Islet precursor cell (in vitro differentiated cells): ENCODE measurements at places on chromosomes 13 and 19.

- peak; percentile 69 for DNase-seq
These were observed 709 bp downstream of the N4BP2L1 start for GRCh38 chr13:32426990-32427851.

GRCh38 chr19:36030264-36031148, 2.2 kb downstream of the CLIP3 start:
- no peak for DNase-seq

DNA sequence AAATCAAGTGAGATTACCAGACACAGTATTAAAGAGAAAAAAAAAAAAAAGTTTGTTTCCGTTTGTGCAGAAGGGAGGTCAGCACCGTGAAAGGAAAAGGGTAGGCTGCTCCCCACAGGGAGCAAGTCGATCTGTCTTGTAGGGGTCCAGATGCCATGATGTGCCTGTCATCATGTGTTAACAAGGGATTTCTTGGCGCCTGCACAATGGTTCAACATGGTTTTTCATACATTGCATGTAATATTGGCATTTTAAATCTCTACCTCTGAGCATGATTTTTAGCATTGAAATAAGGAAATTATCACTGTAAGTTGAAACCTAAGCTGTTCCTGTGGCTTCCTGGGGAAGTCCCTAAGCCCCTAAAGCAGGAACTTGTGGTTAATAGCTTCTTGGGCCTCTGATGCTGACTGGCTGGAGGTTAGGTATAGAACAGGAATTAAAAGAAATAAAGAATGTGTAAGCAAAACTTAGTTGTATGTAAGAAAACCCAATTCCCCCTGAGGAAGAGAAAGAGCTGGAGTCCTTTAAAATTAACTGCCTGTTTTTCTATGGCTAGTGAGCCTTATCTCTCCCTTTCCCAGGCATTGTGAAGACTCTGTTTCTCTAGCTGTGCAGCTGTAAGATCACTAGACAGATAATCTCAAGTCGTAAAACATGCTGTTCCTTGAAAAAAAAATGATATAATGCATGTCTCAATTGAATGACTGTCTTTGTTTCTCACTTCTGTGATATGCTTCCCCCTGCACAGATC, 7.4 kb upstream of the FCGBP start:
- DNase-seq: no peak

GRCh38 chr13:74047931-74048600, 86.1 kb downstream of the KLF12 start:
- DNase-seq: peak; percentile 79

DNA sequence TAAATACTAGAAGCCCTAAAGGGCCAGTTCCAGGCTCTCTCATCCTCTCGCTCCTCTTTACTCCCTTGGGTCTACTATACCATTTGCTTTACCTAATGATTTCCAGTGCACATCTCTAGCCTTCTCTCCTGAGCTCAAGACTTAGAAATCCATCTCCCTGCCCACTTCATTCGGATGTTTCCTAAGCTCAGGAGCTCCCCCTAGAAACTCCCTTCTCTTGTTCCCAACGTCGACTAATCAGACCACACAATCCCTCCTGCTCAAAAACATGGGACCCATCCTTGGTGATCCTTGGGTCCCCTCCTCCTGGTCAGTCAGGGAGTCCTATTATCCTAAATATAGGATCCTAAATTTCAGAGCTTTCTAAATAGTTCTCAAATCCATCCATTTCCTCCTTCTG, 21.1 kb upstream of the STK24 start:
- DNase-seq: no peak

DNA sequence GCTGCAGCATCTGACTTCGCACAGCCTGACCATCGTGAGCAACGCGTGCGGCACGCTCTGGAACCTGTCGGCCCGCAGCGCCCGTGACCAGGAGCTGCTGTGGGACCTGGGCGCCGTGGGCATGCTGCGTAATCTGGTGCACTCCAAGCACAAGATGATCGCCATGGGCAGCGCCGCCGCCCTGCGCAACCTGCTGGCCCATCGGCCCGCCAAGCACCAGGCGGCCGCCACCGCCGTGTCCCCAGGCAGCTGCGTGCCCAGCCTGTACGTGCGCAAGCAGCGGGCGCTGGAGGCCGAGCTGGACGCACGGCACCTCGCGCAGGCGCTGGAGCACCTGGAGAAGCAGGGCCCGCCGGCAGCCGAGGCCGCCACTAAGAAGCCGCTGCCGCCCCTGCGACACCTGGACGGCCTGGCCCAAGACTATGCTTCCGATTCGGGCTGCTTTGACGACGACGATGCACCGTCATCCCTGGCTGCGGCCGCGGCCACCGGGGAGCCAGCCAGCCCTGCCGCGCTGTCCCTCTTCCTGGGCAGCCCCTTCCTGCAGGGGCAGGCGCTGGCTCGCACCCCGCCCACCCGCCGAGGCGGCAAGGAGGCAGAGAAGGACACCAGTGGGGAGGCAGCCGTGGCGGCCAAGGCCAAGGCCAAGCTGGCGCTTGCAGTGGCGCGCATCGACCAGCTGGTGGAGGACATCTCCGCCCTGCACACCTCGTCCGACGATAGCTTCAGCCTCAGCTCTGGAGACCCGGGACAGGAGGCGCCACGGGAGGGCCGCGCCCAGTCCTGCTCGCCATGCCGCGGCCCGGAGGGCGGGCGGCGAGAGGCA, 13.6 kb downstream of the C19orf25 start:
- DNase-seq: peak; percentile 85

DNA sequence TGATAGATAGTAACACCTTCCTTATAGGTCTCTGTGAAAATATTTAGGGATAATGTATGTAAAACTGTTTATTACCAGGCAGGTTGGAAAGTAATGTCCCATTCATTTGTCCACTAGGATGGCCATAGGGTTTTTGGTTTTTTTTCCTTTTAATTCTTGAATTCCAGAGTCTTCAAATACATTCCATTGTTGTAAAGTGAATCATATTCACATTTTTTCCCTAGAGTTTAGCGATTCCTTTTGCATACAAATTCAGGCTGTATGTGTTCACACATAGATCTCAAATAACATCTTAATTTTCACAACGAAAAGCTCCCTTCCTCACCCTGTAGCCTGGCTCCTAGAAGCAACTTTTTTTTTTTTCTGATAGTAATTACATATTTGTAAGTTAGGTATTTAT, 1.8 kb upstream of the ZNF557 start:
- no peak for DNase-seq

- no peak for DNase-seq
These were observed 70.1 kb downstream of the CAB39L start for GRCh38 chr13:49373716-49374115.

- no peak for DNase-seq
These were observed 5.0 kb downstream of the ZNF44 start for GRCh38 chr19:12289790-12290065.

DNA sequence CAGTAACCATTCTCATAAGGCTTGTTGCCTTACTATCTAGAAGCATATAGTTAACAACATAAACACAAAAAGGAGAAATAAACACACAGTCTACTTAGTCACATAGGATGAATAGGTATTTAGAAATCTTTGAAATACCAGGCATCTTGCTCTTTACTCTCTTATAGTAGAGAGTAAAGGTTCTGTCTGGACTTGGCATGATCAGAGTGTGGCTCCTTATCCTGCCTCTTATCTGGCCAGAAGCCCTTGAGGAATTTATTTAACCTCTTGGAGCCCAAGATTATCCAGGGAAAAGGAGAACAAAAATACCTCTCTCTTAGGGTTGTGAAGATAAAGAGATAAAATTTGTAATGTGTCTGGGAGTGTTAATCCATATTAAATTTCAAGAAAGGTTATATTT, 100.2 kb upstream of the MBNL2 start:
- DNase-seq: no peak

- no peak for DNase-seq
These were observed 7.0 kb downstream of the ABHD8 start for GRCh38 chr19:17296273-17296672.

DNA sequence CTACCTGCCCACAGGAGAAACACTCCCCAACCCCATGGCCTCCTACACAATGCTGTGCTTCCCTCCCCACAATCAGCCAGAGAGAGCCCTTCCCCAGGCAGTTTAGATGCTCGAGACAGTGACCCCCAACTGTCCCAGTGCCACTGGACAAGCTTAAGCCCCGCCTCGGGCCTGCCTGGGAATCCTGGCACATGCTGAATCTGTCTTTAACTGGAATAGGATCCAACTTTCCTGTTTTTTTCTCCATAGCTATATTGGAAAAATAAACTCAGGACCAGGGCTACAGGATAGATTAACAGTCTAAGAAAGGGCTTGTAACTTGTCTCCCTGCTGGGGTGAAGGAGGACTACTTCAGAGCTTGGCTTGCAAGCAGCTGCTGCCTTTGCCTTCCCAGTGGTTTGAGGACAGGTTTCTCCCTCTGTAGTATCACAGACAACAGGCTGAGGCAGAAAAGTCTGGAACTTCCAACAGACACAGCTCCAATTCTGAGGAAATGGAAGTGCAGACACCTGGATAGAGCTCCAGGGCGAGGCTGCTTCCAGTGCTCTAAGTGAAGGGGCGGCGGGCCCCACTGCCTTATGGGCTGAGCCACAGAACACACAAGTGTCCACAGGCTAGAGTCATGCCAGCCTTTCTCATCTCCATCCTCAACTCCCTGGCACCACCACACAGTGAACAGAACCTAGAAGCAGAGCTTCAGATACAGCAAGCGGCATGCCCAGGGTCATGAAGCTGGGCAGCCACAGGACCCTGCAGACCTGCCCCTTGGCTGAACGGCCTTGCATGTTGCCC, 228.3 kb downstream of the TUBA3C start:
- peak; percentile 31 for DNase-seq

- DNase-seq: no peak
These were observed 1.1 kb downstream of the TNFSF9 start for GRCh38 chr19:6531956-6532243.

GRCh38 chr19:14000691-14001375, 5.3 kb downstream of the RFX1 start:
- DNase-seq: no peak

- peak; percentile 64 for DNase-seq
These were observed 491.2 kb downstream of the COG6 start for GRCh38 chr13:40146611-40147117.

DNA sequence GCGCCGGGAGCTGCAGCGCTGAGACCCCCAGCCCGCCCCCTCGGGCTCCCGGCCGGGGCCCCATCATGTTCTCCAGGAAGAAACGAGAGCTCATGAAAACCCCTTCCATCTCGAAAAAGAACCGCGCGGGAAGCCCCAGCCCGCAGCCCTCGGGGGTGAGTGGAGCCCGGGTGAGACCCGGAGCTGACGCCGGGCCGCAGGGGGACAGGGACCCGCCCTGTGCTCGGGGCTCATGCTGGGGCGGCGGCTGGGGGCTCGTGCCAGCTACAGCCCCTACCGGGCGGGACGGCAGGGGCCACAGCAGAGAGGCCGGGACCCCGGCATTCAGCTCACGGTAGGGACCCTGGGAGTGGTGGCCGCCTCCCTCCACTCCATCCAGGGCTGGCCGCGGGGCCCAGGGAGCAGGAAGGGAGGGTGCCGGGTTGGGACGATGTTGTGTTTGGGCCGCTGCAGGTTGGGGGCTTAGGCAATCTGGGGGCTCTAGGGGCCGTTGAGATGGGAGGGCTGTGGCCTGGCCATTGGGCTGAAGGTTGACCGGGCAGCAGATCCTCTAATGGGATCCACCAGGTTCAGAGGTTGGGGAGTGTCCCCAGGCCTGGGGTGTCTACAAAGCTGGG, 482 bp downstream of the ARHGAP45 start:
- no peak for DNase-seq

DNA sequence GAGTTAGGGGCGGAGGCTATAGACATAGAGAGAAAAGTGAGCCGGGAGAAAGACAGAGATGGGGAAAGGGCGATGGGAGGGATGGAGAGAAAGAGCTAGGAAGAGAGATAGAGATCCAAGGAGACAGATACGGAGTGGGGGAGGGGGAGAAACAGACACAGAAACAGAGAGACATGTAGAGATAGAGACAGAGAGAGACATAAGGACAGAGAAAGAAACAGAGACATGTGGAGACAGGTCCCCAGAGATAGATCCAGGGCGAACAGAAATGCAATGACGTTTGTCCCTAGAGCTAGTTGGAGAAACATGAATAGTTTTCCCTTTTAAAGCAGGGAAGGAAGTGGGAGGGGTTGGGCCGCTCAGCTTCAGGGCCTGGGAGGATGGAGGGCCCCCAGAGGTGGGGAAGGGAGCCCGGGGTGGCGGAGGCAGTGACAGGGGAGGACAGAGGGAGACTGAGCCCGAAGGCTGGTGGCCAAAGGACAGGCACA, 4.6 kb downstream of the PPP1R14A start:
- no peak for DNase-seq

DNA sequence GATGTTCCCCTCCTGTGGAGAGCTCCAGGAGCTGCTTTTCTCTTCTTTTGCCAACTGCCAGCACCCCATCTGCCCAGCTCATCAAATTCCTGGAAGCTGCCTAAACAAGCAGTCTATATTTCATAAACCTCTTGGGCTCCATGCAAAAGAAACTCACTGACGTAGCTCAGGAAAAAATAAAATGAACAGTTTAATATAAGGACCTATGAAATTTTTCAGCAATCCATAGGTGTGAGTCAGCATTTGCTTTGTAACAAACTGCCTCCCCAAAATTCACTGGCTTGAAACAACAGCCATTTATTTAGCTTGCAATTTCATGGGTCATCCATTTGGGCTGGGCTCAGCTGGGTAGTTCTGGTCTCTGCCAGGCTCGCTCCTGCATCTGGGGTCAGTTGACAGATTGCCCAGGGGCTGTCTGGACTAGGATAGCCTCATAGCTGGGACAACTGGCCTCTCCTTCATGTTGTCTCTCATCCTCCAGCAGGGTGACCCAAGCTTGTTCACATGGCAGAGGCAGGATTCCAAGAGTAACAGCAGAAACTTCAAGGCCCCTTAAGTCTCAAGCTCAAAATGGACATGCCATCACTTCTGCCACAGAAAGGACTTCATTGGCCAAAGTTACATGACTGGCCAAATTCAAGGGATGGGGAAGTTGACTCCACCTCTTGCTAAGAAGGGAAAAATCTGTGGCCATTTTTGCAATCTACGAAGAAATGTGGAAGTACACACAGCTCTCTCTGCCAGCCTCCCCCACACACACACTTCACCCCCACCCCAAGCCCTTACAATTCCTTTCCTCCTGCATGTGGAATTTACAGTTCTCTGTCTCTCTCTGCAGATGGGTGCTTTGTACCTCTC, 7.9 kb upstream of the PVR start:
- DNase-seq: no peak

GRCh38 chr19:30629086-30629485, 256.9 kb downstream of the ZNF536 start:
- no peak for DNase-seq

DNA sequence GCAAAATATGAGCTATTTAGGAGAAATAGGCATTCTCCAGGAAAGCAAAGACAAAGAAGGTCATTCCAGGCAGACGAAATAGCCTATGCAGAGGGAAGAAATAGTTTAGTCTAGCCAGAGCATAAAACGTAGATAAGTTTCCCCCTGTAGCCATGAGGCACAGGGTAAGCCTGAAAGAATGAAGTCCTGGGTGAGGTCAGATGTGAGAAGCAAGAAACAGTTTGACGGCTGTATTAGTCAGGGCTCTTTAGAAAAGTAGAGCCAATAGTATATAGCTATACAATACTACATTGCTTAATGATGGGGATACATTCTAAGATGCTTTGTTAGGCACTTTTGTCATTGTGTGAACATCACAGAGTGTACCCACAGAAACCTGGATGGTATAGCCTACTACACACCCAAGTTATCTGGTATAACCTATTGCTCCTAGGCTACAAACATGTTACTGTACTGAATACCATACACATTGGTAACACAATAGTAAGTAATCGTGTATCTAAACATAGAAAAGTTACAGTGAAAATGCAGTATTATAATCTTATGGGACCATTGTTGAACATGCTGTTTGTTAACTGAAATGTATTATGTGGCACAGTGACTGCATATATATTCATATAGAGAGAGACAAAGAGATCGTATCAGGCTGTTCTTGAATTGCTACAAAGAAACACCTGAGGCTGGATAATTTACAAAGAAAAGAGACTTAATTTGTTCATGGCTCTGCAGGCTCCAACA, 59.3 kb upstream of the WDFY2 start:
- DNase-seq: no peak
